ENCODE measurements at places on chromosomes 3 and 15.

- DNase-seq, result no peak
Observed at GRCh38 chr3:59406943-59407342, 357.1 kb upstream of the CFAP20DC start.

DNA sequence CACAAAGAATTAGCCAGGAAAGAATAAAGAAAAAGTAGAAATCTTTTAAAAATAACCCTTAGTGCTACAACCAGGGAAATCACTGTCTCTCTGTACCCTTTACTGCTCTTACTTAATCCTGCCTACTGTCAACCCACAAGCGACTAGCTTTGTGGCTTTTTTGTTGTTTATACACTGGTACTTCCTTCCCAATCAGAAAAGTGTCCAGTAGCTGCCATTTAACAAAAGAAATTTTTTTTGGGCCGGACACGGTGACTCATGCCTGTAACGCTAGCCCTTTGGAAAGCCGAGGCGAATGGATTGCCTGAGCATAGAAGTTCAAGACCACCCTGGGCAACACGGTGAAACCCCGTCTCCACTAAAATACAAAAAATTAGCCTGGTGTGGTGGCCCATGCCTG is 13.8 kb upstream of the FAM219B start:
- no peak for DNase-seq

DNA sequence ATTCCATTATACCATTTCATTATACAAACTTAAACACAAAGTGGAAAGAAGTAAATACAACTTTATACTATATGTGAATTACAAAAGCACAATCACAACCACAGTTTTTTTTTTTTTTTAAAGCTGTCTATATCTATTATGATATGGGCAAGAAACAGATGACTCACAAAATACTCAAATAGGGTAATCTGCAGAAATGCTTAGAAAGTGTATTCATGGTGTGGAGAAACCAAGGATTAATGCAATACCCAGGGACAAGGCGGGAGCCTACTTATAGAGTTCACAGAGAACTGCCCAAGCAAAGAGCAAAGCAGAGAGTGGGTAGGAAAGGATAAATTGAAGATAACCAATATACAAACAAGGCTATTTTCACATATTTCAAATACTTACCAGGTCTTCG is 332.0 kb downstream of the FHIT start:
- no peak for DNase-seq

GRCh38 chr3:155252535-155252934 is 40.9 kb downstream of the STRIT1 start:
- DNase-seq, result no peak

DNA sequence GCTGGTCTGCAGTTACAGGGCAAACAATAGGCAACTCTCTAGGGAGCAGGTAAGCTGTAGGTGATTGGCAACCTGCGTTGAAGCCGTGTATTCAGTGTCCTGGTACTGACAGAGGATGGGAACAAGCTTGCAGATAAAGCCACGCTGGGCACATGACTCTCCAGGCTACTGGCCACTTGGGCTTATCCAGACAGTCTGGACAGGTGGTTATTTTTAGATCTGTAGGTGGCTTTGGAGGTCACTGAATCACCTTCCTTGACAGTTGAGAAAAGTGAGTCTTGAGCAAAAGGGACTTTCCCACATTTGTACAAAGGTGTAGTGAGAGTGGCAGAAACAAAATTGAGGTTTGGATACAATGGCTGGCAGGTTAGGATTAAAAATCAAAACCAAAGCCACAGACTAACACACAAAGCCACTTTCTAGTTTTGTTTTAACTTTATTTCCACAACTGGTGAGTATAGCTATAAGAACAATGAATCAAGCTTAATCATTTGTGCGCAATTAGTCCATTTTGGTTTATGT is 22.3 kb upstream of the IL1RAP start:
- no peak for DNase-seq
